ENCODE measurements at places on chromosomes 3 and 15.

DNA sequence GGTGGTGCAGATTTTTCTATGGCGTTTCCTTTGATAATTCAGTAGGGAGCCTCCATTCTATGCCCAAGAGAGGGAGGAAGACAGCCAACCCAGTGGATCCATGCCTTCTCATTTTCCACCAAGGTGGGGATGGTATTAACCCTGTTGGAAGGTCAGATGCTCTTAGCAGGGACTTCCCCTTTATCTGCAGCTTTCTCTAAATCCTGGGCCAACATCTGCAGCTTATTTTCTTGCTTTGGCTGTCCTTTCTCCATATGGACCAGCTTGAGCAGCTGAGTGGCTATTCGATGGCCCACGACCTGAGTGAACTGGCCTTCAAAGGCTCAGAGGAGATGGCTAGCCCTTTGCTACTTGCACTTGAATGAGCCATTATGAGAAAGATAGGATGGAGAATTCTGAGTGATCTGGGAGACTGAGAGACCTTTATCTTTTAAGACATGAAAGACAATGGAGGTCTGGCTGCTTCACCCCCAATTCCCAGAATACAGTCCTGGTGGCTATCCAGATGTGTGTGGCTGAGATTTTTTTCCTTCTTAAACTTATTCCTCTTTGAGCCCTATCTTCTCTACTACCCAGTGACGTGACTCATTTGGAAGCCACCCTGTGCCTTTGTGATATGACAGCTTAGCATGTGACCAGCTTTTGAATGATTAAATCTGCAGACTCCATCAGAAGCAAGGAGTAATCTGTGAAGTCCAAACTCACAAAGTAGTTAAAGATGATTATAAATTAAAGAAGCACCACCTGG, 39.6 kb upstream of the TRAK1 start:
- DNase-seq = no peak

GRCh38 chr3:113291572-113291971, 80.2 kb downstream of the BOC start:
- DNase-seq = no peak

GRCh38 chr15:73210630-73211029, 158.1 kb downstream of the HCN4 start:
- DNase-seq = no peak

DNA sequence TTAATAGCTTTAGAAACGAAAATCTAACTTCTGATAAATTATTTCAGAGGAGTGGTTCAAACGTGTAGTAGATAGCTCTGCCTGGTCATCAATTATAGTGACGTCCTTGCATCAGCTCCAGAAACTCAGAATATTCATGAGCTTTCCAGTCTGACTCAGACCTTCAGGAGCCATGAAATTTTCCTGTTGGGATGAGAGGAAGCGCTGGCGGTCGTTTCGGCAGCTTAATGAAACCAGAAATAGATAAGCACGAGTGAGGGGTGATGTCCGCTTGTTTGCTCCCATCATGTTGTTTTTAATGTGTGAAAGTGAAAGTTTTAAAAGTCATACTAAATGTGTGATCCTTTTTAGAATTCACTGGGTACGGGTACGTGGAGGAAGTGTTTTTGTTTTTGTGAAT, 141.1 kb downstream of the PGPEP1L start:
- DNase-seq = no peak

DNA sequence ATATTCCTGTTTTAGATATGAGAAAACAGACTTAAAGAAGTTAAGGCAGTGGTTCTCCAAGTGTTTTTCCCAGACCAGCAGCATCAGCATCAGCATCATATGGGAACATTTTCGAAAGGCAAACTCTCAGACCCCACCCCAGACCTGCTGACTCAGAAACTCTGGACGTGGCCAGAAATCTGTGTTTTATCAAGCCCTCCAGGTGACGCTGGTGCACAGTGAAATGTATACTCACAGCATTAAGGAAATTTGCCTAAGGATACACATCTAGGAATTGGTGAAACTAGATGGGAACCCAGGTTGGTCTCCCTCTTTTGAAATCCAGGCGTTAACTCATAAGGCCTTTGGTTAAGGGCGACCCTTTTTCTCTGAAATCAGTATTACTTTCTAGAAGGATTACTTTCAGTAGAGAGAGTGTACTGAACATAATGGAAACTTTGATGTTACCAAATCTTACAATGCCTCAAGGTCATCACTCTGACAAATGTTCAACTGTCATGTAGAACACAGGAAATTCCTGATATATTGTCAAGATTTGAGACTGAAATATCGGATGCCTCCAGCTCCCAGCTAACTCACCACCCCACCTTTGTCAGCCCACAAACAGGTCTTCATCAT, 910.2 kb downstream of the ROBO1 start:
- DNase-seq = no peak

GRCh38 chr3:134214239-134214638, 36.4 kb downstream of the RYK start:
- DNase-seq = no peak

DNA sequence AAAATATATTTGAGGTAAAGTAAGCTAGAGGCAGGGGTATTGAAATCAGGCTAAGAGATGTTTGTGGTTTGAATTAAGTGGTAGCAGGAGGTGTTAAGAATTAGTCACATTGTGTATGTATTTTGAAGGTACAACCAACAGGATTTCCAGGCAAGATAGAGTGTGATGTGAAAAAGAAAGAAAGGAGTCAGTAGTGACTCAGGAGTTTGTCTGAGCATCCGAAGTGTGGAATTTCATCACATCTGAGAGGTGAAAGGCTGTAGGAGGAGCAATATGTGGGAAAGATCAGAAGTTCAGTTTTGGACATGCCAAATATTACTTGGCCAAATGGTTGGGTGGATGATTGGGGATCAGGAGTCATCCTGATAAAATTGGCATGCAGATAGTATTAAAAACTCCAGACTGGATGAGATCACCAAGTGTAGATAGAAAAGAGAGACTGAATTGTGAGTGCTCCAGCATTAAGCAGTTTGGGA, 32.1 kb upstream of the EBLN2 start:
- DNase-seq = peak; percentile 17

DNA sequence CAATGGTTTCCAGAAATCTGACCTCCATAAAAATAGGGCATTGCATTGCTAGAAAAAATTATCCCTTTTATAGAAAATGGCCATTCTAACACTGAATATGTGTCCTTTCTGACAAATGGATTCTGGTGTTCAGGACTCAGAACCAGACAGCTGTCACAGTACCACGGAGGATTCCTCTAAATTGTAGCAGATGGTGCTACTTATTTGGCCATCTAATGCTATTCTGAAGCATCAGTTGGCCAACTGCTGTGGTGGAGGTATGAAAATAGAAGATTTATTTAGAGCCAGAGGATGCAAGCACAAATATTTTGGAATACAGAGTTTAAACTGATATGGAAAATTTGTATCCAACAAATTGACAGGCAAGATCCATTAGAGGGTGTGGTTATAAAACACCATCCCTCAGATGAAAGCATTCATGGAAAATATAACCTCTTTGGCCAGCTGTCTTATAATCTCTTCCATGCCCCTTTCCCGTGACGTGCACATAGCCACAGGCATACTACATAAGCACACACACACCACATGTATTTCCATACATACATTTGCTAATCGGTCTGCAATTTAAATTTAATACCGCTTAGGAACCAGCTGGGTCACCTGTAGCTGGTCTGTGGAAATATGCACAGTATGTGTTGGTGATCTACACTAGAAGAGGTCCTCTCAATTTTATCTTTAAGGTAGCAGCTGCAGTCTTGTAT, 302.7 kb upstream of the KCNMB2 start:
- DNase-seq = no peak

- peak; percentile 22 for DNase-seq
Observed at GRCh38 chr3:186589856-186590579, 19.5 kb downstream of the DNAJB11 start.

DNA sequence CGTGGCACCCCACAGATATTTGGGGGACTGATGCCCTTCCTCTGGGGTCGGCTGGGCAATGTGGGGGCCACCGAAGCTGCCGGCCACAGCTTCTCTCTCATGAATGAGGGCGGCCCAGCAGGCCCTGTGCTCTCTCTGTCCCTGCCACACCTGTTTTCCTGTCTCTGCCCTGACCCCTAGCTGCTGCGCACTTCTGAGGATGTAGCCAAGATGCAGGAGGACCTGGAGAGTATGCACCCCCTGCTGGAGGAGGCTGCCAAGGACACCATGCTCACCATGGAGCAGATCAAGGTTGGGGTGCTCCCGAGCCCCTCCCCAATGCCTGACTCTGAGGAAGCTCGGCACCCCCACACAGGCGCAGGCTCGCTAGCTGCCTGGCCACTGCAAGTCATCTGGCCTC, 59.7 kb downstream of the SEMA3G start:
- no peak for DNase-seq

- no peak for DNase-seq
Observed at GRCh38 chr3:120985242-120985641, 77.2 kb downstream of the STXBP5L start.

DNA sequence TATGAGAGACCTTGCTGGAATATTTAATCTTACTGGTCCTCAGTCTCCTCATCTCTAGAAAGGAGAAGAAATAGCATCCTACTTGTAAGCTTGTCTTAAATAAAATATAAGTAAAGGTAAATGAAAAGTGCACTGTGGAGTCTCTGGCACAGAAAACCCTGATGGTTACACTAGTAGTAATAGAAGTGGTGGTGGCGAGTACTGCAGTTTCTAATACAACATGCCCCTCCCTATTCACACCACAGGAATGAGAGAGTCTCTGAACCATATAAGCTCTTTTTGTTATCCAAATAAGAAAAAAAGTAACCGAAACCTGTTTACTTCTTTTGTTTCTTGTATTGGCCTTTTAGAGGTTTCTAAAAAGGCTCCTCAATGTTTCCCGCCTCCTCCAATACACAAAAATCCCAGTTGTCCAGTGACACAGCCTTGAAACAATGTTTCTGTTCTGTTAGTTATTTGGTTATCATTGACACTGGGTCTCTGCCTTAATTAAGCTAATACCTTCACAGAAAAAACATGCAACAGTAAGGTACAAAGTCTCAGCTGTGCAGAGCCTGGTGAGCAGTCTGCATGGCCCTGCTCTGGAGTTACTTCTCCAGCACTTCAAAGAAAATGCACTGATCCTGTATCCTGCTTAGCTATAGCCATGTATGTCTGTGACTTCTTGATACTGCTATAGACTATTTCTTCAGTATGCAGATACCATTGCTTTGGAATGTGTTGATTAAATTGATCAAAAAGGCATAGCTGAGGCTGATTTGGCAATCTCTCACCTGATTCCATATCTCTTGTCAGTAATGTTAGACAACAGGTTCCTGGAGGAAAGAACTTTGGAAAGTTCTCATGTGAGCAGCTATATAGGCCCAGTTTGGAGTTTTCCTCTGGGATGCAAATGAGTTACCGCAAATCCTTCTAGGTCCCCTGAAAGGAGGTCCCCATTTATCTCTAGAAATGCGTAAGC, 315.6 kb upstream of the IL12A start:
- DNase-seq = no peak

- no peak for DNase-seq
Observed at GRCh38 chr15:71011503-71012155, 103.6 kb upstream of the THSD4 start.

Data from CD4-positive, alpha-beta T cell treated with Interleukin-12 subunit alpha and Interleukin-12 subunit beta, for 1 hour (primary cell).